Muscle of back (tissue), 13 donors: ENCODE measurements at places on chromosomes 4 and X. TPM values are rescaled to one million over a fixed set of nuclear protein-coding genes. Genes with fewer than 3 reads are reported as not detected.

The FAM9B gene
- 0.14 TPM for polyA plus RNA-seq

The PROM1 gene
- 45.7 TPM for polyA plus RNA-seq

The SPANXA1 gene
- polyA plus RNA-seq = not detected

The ASB11 gene
- polyA plus RNA-seq = 7.3 TPM

The HMGB2 gene
- polyA plus RNA-seq = 166 TPM

The MXRA5 gene
- polyA plus RNA-seq = 93.6 TPM

The PHOX2B gene
- polyA plus RNA-seq = not detected

The HS6ST2 gene
- 33.9 TPM for polyA plus RNA-seq

The MAOA gene
- 0.24 TPM for polyA plus RNA-seq

The SMIM10L2A gene
- 1.8 TPM for polyA plus RNA-seq

The CT83 gene
- not detected for polyA plus RNA-seq

The TCEANC gene
- 5.4 TPM for polyA plus RNA-seq

The TRPC5OS gene
- polyA plus RNA-seq = 0.25 TPM

The ZAR1 gene
- polyA plus RNA-seq = not detected

The DRD5 gene
- polyA plus RNA-seq = 0.30 TPM

The IGSF1 gene
- 46.3 TPM for polyA plus RNA-seq

The SNCA gene
- 25.8 TPM for polyA plus RNA-seq

The TEX11 gene
- polyA plus RNA-seq = 0.11 TPM

The FAM241A gene
- 4.8 TPM for polyA plus RNA-seq

The NDP gene
- polyA plus RNA-seq = 0.78 TPM

The ESX1 gene
- polyA plus RNA-seq = not detected

The NHSL2 gene
- polyA plus RNA-seq = 10.3 TPM
